ENCODE measurements at places on chromosomes 16 and 17.
A peak's percentile ranks its signal among the peaks of the same experiment; 100 is the strongest.

DNA sequence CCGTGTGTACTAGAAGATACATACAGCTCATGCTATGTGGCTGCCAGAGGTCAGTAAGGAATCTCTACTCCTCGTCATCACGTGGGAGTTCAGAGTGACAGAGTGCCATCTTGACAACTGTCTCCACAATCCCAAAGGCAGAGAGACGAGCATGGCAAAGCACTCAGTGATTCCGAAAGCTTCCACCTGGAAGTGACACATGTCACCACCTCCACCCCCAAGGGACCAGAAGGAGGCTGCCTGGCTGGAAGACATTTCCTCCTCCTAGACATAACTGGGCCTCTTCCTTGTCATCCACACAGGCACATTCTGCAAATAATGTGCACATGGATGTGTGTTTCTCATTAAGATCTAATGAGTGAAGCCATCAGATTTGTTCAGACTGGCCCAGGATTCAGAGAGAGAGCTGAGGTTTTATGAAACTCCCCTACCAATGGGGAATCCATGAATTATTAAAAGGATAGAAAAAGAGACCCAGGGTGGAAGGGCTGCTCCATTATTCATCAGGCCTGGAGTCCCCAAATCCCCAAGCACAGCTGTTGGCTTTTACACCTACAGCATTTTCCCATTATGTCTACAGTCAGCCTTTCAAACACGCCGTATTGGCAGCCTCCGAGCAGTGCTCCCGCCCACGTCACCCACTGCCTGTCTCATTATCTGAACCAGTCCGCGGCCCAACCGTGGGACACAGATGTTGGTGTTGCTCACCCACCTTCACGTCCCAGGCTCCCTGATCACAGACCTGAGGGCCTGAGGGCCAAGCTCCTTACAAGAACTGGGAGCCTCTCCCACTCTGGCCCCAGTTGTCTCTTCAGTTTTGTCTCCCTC, 3.3 kb upstream of the CACNG5 start:
- DNase-seq, result no peak

DNA sequence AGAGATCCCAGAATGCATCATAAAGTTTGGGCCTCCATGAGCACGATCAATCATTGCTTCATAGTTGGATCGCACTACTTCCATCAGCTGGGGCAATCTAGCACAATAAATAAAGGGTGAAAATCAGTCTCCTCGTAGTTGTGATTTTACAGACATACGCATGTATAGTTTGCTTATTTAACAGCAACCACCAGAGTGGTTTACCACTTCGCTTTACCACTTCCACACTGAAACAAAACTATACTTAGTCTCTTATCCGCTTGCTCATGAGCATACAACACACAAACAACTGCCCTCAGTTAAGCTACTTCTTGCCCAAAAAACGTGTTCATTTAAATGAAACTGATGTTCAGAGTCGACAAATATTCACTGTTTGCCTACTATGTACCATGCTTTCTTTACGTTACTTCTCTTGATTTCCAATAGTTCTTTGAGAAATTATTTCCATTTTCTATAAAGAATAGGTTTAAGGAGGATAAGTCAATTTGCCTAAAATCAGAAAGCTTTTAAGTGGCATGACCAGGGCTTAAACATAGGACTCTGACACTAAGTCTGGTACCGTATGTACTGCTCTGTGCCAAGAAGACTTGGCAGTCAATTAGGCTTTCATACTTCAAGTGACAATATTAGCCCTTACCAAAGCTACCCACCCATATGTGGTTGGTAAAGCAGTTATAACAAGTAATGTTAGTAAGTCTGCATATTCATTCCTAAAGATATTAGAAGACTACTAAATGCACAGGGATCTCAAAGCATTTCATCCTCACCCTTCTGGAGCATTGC, 22.0 kb downstream of the SETD6 start:
- no peak for DNase-seq

DNA sequence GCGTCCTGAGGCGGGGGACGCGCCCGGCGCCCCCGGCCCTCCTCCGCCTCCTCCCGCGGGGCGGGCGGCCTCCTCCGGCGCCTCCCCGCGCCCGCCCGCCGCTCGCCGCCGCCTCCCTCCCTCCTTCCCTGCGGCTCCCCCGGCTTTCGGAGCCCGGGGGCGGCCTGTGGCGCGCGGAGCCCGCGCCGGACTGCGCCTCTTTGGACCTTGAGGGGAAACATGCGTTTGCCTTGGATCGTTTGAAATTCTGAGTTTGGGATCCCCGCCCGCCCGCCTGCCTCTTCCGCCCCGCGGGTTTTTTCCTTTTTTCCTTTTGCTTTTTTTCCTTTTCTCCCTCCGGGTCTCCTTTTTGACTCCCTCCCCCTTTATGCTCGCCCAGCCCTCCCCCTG, 390 bp downstream of the ZNRF1 start:
- no peak for DNase-seq

GRCh38 chr16:87618216-87618615, 15.9 kb downstream of the JPH3 start:
- no peak for DNase-seq

DNA sequence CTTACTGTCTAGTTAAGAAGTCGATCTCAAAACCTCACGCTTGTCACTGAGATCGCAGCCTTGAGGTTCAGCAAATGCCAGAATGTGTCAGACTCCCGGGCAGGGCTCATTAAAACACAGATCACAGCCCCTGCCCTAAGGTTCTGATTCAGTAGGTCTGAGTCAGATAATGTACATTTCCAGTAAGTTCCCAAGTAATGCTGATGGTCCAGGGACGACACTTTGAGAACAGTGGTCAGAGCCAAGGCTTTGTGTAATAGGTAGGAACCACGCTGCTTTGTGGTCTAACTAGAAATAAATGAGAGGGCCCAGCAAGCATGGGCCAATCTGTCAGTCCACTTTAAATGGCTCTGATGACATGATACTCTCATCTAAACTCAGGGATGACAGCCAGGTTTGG, 228.6 kb downstream of the ZFHX3 start:
- DNase-seq, result no peak

DNA sequence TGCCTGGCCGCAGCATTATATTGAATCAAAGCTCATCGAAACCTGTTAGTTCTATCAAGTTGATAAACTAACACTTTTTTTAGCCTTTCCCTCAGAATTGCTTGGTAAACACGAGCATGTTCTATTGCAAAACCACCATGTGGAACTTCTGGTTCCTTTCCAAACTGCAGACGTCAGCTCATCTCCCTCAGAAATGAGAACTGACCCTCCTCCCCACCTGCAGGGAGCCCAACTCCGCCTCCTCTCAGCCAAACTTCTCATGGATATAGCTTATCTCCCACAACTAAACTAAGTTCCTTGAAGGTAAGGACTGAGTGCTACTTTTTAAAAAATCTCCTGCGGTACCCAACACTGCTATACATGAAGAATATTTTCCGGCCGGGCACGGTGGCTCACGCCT, 6.7 kb downstream of the SHMT1 start:
- DNase-seq, result no peak

DNA sequence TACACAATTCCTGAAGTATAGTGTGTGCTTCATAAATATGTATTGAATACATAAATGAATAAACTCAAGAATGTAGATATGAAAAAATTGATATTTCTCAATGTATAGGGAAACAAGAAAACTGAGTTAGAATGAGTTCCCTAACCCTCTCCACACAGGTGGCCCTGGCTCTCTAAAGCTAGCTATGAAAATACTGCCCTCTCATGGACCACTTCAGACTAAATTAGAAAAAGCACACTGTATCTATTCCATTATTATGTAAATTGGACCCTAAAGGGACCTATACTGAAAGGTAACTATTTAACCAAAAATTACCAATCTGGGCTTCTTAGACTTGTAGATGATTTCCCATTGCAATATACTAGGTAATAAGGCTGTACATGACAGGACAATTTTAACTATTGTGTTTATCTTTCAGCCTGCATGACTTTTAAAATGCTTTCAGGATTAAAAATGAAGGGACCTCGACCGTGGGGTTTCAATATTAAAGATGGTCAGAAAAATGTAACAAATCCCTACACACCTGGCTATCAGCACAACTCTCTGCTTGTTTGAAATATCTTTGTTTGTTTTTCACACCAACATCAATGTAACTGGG, 672.5 kb upstream of the KIF2B start:
- DNase-seq, result no peak

GRCh38 chr17:77281122-77281903, 140.5 kb downstream of the SEC14L1 start:
- DNase-seq, result peak; percentile 77

DNA sequence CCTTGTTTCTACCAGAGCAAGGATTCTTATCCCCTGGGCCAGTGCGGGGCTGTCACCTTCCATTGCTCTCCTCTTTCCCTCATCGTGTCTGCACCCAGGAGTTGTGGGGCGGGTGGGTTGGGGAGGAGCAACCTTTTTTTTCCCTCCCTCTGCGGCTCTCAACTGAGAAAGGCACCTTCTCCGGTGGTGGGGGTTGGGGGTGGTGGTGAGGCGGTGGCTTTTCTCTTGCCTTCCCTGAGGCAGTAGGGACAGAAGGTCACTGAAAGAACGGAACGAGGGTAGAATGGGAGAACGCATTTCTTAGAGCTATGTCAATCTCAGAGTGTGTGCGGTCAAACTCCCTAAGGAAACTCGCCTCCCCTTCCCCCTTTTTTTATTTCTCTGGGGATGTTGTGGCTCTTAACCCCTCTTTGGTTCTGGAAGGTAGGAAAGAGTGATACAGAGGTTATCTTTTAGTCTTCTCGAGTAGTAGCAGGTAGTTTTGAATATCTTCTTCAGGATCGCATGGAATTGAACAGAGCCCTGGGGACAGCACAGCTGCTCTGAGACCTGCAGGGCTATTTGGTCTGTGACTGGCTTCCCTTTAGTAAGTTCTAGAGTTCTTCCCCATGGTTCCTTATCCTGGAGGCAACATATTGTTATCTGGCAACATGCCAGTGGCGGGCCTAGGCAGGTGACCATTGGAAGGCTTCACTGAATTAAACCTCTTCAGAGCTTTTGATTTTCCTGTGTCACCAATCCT, 994 bp downstream of the CLTC start:
- peak; percentile 57 for DNase-seq

DNA sequence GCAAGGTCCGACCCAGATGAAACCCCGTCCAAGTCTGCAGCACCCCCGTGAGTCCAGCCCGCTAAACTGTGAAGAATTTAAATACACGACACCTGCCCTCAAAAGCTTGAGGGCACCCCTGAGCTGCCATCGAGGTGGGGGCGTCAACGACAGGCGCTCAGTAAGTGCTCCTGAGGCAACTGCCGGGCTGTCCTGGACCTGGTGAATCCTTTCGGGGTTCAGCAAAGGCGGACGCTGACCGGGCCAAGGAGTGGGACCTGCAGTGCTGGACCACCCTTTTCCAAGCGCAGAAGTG, 512 bp upstream of the ENDOV start:
- DNase-seq, result no peak

GRCh38 chr16:49356728-49357488, 16.7 kb upstream of the C16orf78 start:
- DNase-seq, result peak; percentile 76

DNA sequence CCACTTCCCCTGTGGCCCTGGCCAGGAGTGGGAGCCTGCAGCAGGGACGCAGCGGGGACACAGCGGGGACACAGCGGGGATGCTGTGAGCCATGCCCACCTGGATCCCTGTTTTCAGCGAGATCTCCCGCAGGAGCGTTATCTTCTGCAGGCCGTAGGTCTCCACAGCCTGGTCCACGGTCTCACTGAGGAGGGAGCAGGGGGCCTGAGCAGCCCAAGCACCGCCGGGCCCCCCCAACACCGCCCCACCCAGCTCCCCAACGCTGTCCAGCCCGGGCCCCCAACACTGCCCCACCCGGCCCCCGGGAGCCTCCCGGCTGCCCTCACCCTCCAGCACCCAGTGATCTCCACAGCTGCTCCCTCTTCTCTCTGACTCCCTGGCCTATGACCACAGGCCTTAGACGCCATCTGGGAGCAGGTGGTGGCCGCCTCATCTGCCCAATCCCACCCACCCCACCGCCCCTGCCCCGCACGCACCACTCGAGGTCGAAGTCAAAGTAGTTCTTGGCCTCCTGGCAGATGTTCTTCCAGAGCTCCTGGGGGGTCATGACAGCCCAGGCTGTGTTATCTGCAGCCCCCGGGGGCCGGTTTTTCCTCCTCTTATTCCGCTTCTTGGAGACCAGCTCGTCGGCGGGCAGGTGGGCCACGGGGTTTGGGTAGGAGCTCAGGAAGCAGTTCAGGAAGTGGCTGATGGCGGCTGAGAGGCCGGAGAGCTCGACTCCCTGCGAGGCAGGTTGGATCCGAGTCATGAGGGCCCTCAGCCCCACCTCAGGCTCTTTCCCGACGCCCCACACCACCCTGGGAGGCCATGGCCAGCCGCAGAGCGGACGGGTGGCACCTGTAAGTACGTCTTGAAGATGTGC, 17.0 kb downstream of the CLUH start:
- no peak for DNase-seq

- DNase-seq, result no peak
Measured at GRCh38 chr16:1917665-1918350, 407 bp downstream of the HS3ST6 start.

GRCh38 chr17:81240761-81241160, 1.6 kb downstream of the NDUFAF8 start:
- no peak for DNase-seq

- no peak for DNase-seq
Measured at GRCh38 chr17:27318633-27319032, 24.7 kb downstream of the WSB1 start.

DNA sequence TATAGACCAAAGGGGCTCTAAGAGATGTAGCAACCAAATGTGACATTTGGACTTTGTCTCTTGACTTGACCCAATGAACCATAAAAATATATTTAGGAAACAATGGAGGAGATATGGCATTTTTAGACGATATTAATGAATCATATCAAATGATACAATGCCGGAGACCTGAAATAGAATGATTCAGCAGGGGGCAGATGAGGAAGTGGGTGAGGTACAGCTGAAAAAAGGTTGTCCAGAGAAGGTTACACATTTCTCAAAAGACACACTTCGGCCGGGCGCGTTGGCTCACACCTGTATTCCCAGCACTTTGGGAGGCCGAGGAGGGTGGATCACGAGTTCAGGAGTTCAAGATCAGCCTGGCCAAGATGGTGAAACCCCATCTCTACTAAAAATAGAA, 16.5 kb upstream of the SNN start:
- no peak for DNase-seq

DNA sequence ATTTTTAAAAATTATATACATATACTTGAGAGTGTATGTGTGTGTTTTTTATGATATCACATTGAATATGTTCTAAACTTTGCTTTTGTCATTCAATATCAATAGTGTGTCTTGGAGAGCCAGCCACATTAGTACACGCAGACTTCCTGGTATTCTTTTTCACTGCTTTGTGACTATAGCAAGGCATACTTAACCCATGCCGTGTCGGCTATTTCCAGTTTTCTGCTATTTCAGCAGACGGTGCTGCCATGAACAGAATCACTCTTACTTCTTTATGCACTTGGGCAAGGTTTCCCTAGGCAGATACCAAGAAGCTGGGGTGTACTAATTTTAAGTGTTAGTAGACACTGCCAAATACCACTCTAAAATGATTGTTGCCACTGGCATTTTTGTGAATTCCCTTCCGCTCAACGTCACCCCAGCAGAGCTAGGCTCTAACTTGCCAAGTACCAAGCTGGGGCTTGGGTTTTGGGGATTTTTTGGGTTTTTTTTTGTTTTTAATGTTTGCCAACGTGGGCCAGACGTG, 134.9 kb downstream of the SOCS1 start:
- no peak for DNase-seq

All from Peyer's patch (tissue), 4 donors.